Type B pancreatic cell (in vitro differentiated cells): ENCODE measurements at places on chromosomes 5 and 9. TPM values are rescaled to one million over a fixed set of nuclear protein-coding genes. Genes with fewer than 3 reads are reported as not detected.

DNA sequence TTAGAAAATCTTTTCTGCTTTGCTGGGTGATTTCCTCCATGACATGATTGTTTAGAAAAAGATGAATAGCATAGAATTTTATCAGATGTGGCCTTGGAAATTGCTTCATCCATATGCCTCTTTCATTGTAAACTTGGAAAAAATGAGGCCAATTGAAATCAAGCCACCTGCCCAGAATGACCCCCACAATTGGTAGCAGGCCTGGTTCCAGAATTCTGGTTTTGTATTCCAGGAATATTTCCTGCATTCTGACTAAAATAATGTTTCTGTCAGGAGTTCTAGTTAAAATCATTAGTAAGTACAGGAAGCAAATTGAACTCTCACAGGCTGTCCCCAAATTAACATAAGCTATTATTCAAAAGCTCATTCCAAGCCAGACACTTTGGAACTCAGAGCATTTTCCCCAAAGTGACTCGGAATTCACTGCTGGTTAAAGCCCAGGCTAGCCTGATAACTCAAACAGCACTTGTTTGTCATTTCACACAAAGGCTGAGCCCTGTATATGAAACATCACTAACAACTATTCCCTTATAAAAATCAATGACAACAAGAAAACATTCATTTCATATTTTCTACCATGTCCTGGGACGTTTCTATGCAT is 75.1 kb upstream of the ADCY2 start:
- DNase-seq = no peak
- H3K36me3 ChIP-seq = no peaks in the 10 kb centered on the region
- no peak overlapping the region for H3K4me3 ChIP-seq

TRIM7 gene
- 0.58 and 0.76 TPM in 2 replicates for total RNA-seq

DNA sequence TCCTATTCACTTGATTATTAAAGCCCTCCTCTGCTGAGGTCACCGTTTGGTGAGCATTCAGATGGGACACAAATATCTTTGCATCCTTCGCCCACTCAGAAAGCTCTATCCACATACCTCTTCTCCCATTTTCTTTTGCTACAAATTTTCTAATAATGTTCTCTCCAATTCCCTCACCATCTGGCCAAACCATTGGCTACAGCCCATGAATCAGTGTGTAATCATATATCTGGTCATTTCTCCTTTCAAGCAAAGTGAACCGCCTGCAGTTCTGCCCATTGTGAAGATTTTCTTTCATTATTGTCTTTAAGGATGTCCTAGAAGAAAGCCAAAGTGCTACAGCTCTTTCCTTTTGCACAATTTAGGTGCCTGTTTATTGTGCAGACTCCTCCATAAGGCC is 54.2 kb upstream of the DAPK1 start:
- no peak for DNase-seq
- H3K27ac ChIP-seq = no peak overlapping the region
- H3K4me3 ChIP-seq = no peak overlapping the region
- no peaks in the 10 kb centered on the region for H3K36me3 ChIP-seq

- no peaks in the 10 kb centered on the region for H3K36me3 ChIP-seq
- no peak overlapping the region for H3K4me3 ChIP-seq
- no peaks in the 10 kb centered on the region for H3K4me1 ChIP-seq
- no peak overlapping the region for H3K27ac ChIP-seq
- H3K27me3 ChIP-seq = peaks cover 6% of the 10 kb centered on the region
These were observed 89.0 kb downstream of the NSG2 start for GRCh38 chr5:174134545-174134944.

DNA sequence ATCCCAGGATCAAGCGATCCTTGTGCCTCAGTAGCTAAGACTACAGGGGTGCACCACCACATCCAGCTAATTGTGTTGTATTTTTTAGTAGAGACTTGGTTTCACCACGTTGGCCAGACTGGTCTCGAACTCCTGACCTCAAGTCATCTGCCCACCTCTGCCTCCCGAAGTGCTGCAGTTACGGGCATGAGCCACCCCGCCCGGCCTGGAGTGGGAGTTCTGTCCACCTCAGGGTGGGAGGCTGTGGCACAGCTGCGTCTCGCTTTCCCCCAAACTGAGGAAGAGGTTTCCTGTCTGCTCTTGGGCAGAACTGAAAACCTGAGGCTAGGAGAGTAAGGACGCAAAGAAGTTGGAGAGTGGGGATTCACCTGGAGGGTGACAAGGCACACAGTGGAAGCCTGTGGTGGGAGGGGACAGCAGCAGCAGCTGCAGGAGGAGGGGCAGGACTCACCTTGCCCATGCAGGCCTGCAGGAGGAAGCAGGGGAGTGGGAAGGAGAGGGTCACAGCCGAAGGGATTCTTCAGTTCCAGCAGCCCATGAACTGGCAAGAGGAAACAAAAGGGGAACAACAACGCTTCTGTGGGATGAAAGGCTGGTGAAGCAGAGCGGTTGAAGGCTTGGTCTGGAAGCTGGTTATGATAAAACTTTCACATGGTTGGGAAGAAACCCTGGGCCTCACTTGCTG is 181.4 kb downstream of the GAS1 start:
- no peaks in the 10 kb centered on the region for H3K27me3 ChIP-seq
- H3K27ac ChIP-seq = no peak overlapping the region
- H3K36me3 ChIP-seq = no peaks in the 10 kb centered on the region
- H3K4me1 ChIP-seq = peaks cover 13% of the 10 kb centered on the region

DNA sequence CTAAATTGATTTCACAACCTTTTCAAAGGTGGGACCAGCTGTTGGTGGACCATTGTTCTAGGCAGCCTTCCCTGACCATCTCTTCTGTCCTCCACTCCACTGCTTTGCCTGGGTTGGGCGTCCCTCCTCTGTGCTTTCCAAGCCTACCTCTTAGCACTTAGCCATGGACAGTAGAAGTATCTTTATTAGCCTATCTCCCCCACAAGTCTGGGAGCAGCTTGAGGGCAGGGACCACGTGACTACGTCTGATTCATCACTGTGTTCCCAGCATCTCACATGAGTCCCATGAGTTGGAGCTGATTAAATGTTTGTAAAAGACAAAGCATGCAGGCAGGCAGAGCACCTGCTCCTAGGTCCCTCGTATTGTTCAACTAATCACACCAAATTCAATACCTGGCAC is 20.9 kb downstream of the MORN5 start:
- H3K4me1 ChIP-seq = no peaks in the 10 kb centered on the region
- H3K27ac ChIP-seq = no peak overlapping the region
- H3K27me3 ChIP-seq = peaks cover 26% of the 10 kb centered on the region
- no peak for DNase-seq
- no peaks in the 10 kb centered on the region for H3K36me3 ChIP-seq
- H3K4me3 ChIP-seq = no peak overlapping the region

- no peak overlapping the region for H3K27ac ChIP-seq
- H3K4me3 ChIP-seq = no peak overlapping the region
- no peaks in the 10 kb centered on the region for H3K36me3 ChIP-seq
- H3K4me1 ChIP-seq = no peaks in the 10 kb centered on the region
- no peak for DNase-seq
- no peaks in the 10 kb centered on the region for H3K27me3 ChIP-seq
These were observed 373.3 kb upstream of the SEMA6A start for GRCh38 chr5:116947691-116948528.

MEF2C gene
- total RNA-seq = 3.5 and 12.0 TPM in 2 replicates

DNA sequence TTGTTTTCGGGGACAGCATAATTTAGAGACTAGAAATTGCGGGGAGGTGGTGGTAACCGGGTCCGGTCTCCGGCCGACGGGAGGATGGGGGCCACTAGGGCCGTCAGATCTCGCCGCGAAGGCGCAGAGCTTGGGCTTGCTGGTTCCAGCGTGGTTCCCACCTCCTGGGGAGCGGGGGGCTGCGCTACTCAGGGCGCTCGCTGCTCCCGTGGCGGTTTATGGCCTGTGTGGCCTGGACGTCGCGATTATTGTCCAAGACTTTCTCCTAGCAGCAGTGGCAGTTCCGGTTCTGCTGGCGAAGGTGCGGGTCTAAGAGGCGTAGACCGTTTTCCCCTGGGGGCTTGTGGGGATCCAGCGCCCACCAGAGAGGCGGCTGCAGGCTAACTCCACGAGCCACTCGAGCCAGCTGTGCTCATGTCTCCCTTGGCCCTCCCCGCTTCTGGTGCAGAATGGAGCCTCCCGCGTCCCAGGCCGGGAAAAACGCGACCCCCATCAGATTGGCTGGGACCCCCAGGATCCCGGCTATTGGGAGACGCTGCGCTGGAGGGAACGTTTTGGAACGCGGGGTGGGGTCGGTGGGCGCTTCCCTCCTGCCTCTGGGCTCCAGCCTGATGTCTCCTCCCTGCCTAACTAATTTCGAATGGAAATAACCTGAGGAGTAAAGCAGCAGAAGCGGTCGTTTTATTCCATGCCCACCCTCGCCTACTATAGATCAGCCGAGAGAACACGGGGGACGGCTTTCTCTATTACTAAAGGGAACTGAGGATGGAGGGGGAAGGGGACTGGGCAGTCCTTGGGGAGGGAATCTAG is 87.1 kb downstream of the ENTREP1 start:
- no peak for DNase-seq
- peaks cover 23% of the 10 kb centered on the region for H3K27me3 ChIP-seq
- no peaks in the 10 kb centered on the region for H3K4me1 ChIP-seq
- no peaks in the 10 kb centered on the region for H3K36me3 ChIP-seq

PCAT7 gene
- 10.0 and 14.7 TPM in 2 replicates for total RNA-seq

- H3K4me3 ChIP-seq = no peak overlapping the region
- H3K36me3 ChIP-seq = peaks cover 3% of the 10 kb centered on the region
- no peaks in the 10 kb centered on the region for H3K4me1 ChIP-seq
- H3K27ac ChIP-seq = no peak overlapping the region
These were observed 10.0 kb downstream of the TRIM14 start for GRCh38 chr9:98109052-98109451.

- no peak for DNase-seq
- peaks cover 73% of the 10 kb centered on the region for H3K4me1 ChIP-seq
- no peaks in the 10 kb centered on the region for H3K36me3 ChIP-seq
- no peaks in the 10 kb centered on the region for H3K27me3 ChIP-seq
These were observed 82.7 kb downstream of the C9orf152 start for GRCh38 chr9:110125207-110125751.

- peaks cover 3% of the 10 kb centered on the region for H3K4me1 ChIP-seq
- H3K27ac ChIP-seq = no peak overlapping the region
- peaks cover 16% of the 10 kb centered on the region for H3K36me3 ChIP-seq
- H3K27me3 ChIP-seq = no peaks in the 10 kb centered on the region
- no peak overlapping the region for H3K4me3 ChIP-seq
These were observed 20.1 kb downstream of the FBXL17 start for GRCh38 chr5:108361771-108362170.

IL5 gene
- total RNA-seq = not detected in 2 replicates

GRCh38 chr9:16743375-16743774 is 127.1 kb downstream of the BNC2 start:
- DNase-seq = no peak
- H3K36me3 ChIP-seq = peaks cover 4% of the 10 kb centered on the region
- no peak overlapping the region for H3K27ac ChIP-seq
- H3K4me1 ChIP-seq = peaks cover 12% of the 10 kb centered on the region
- peaks cover 3% of the 10 kb centered on the region for H3K27me3 ChIP-seq

GRCh38 chr9:3059781-3060468 is 216.0 kb upstream of the PUM3 start:
- no peaks in the 10 kb centered on the region for H3K27me3 ChIP-seq
- DNase-seq = no peak
- H3K4me3 ChIP-seq = no peak overlapping the region
- H3K4me1 ChIP-seq = no peaks in the 10 kb centered on the region
- no peak overlapping the region for H3K27ac ChIP-seq

GRCh38 chr5:123150089-123150488 is 61.0 kb downstream of the PRDM6 start:
- no peaks in the 10 kb centered on the region for H3K36me3 ChIP-seq
- peaks cover 3% of the 10 kb centered on the region for H3K27me3 ChIP-seq
- no peak overlapping the region for H3K27ac ChIP-seq
- DNase-seq = no peak
- peaks cover 29% of the 10 kb centered on the region for H3K4me1 ChIP-seq

DNA sequence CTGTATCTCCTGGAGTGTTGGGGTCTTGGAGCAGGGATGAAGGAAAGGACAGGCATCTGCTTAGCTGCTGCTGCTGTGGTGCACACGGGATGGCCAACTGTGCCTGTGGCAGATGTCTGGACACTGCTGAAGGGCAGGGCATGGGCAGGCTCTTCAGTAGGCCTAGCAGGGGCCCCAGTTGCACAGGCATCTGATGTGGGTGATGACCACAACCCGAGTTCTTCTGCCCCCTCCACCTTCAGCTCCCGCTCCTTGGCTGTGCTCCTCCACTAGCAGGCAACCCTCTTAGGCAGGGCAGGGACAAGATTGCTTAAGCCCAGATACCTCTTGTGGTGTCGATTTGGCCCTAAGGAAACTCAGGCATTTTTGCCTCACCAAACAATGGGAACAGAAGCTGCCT is 9.0 kb upstream of the MEGF10 start:
- H3K36me3 ChIP-seq = no peaks in the 10 kb centered on the region
- DNase-seq = no peak
- no peak overlapping the region for H3K27ac ChIP-seq
- H3K27me3 ChIP-seq = peaks cover 3% of the 10 kb centered on the region
- peaks cover 4% of the 10 kb centered on the region for H3K4me1 ChIP-seq

DNA sequence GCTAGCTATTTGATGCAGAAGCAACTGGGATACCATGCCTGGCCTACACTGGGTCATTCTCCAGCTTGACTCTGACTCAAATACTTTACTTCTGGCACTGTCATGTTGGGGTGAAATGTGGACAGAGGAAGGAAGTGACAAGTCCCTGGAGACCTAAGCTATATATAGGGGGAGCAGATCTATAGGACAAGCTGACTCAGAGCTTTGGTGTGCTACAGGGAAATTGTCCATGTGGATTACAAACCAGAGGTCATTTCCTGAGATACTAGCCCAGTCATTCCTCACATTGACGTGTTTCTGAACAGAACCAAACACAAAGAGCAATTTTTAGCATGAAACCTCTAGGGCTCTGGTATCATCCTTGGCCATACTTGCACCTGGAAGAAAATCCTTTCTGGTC is 531.6 kb upstream of the CLINT1 start:
- no peaks in the 10 kb centered on the region for H3K36me3 ChIP-seq
- DNase-seq = no peak
- no peak overlapping the region for H3K4me3 ChIP-seq
- H3K4me1 ChIP-seq = peaks cover 10% of the 10 kb centered on the region
- H3K27me3 ChIP-seq = no peaks in the 10 kb centered on the region

ACSL6 gene
- total RNA-seq = 0.97 and 2.8 TPM in 2 replicates

GRCh38 chr9:136437839-136438547 is 1.7 kb downstream of the INPP5E start:
- DNase-seq = no peak
- peak overlapping the region; percentile 91 for H3K4me3 ChIP-seq
- peak overlapping the region; percentile 50 for H3K27ac ChIP-seq
- H3K4me1 ChIP-seq = peaks cover 24% of the 10 kb centered on the region
- H3K36me3 ChIP-seq = no peaks in the 10 kb centered on the region
- no peaks in the 10 kb centered on the region for H3K27me3 ChIP-seq

DNA sequence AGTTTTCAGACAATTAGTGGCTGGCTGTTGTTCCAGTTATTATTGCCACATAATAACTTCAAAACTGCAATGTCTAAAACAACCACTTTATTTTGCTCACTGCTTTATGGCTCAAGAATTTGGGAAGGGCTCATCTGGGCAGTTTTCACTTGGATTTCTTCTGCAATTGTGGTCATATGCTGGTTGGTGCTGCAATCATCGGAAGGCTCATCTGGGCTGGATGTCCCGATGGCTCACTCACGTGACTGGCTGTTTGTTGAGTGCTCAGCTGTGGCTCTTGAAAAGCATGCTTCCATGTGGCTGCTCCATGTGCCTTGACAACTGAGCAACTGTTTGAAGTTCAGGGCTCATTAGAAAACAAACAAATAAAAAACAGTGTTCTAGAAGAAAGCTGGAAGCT is 1032.5 kb downstream of the DTWD2 start:
- no peak overlapping the region for H3K27ac ChIP-seq
- H3K27me3 ChIP-seq = no peaks in the 10 kb centered on the region
- no peaks in the 10 kb centered on the region for H3K4me1 ChIP-seq
- DNase-seq = no peak

- H3K27me3 ChIP-seq = no peaks in the 10 kb centered on the region
- no peaks in the 10 kb centered on the region for H3K36me3 ChIP-seq
- H3K4me3 ChIP-seq = no peak overlapping the region
- H3K27ac ChIP-seq = no peak overlapping the region
- no peaks in the 10 kb centered on the region for H3K4me1 ChIP-seq
- peak; percentile 53 for DNase-seq
These were observed 197.9 kb downstream of the CACNA1B start for GRCh38 chr9:138075496-138075895.
